ENCODE measurements at places on chromosomes 16 and 17.

DNA sequence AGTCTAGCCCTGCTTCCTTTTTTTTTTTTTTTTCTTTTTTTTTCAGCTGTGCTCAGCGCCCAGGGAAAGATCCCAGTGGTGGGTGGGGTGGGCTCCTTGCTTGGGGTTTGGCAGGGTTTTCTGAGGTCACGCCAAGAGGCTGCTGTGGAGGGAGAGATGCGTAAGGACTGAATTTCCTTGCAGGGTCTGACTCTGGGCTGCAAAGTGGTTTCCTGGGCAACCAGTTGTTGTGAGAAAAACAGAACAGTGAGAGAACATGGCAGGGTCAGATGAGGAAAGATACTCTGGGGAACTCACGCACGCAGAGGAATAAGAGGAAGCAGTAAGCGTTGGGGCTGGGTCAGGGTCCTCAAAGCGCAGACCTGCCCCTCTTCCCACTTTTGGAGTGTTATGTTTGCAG, 119.5 kb downstream of the IRF8 start:
- DNase-seq, result no peak

DNA sequence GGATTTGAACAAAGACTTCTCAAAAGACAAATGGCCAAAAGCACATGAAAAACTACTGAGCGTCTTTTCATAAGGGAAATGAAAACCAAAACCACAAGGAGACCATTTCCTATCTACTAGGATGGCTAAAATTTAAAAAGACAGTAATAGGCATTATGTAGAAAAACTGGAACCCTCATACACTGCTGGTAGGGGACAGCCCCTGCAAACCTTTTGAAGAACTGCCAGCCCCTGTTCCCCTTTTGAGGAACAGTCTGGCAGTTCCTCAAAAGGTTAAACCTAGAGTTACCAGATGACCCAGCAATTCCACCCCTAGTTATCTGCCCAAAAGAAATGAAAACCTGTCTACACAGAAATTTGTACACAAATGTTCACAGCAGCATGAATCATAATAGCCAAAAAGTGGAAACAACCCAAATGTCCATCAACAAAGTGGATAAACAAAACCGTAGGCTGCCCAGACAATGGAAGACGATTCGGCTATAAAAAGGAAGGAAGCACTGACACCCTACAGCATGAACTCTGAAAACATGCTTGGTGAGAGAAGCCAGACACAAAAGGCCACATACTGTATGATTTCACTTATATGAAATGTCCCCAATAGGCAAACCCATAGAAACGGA, 22.9 kb downstream of the CDIP1 start:
- no peak for DNase-seq

- DNase-seq, result no peak
These were observed 62.1 kb upstream of the NOL11 start for GRCh38 chr17:67655478-67656148.

- DNase-seq, result no peak
These were observed 6.4 kb upstream of the GRN start for GRCh38 chr17:44338702-44339101.

DNA sequence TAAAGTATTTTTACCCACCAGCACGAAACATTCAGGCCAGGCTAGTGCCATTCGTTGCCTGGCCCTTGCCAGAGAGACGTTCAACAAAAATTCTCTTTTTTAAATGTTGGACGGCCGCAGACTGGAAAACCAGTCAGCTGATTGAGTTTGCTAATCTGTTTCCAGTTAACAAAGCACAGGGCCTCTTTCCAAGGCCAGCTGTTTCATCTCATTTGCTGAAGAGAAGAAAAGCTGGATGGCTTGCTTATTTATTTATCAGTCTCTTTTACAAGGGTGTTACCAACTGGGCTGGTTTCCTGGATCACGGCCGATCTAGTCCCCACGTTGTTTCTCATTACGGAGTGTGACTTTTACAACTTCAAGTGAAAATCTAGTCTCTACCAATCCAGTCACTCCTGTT, 418.7 kb upstream of the DYNLRB2 start:
- no peak for DNase-seq

DNA sequence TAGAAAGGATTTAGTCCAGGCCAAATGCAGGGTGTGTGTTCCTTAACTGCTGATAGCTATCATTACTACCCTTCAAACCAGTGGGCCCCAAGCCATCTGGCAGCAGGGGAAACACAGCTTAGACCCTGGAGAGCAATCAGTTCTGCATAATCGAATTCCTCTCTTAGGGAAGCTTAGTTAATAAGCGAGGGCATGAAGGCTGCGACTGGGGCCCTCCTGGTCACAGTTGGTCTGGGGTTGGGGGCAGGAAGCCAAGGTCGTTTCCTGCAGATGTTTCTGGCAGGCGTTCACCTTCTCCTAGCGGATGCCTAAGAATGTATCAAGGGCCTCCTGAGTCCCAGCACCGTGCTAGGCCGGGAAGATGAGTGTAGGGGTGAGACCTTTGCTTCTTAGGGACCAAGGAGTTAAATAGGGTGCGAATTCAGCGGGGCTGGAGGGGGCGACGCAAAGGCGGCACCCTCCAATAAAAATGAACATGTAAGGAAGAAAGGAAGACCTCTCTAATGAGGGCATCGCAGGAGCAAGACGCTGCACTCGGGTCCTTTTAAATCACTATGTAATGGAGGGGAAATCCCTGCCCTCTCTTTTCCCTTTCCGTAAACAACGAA, 16.5 kb upstream of the EEF2K start:
- no peak for DNase-seq

DNA sequence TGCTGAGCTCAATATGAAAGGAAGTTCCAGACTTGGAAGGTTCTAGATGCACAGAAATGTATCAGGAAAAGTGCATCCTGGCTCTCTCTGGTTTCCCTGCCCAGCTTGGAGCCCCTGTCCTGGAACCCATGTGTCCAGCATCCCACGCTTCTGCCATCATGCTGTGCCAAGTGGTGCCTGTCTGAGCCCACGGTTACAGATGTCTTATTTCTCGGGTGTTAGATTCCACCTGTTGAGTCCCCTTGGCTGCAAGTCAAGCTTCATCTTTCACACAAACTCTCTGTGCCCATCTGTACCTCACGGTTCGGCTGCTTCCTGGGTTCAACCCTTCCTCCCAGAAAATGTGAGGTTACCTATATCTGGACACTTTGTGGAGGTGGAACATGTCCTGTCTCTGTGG, 22.5 kb downstream of the OR1D5 start:
- no peak for DNase-seq

DNA sequence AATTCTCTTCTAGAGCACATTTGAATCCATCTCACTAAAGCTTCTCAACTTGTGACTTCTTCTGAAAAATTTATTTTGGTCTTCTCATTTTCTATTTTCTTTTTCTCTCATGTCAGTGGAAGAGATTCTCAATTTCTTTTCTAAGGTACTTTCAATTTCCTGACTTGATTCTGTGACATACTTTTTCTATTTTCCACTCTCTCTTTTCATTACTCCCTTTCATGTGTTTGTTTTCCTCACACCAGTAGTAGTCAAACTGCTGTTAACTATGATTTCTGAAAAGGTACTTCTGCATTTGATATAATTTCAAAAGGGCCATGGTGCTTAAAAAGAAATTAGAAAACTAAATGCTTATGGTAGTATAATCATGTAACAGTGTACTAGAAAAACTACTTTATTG, 41.9 kb downstream of the NFAT5 start:
- no peak for DNase-seq

DNA sequence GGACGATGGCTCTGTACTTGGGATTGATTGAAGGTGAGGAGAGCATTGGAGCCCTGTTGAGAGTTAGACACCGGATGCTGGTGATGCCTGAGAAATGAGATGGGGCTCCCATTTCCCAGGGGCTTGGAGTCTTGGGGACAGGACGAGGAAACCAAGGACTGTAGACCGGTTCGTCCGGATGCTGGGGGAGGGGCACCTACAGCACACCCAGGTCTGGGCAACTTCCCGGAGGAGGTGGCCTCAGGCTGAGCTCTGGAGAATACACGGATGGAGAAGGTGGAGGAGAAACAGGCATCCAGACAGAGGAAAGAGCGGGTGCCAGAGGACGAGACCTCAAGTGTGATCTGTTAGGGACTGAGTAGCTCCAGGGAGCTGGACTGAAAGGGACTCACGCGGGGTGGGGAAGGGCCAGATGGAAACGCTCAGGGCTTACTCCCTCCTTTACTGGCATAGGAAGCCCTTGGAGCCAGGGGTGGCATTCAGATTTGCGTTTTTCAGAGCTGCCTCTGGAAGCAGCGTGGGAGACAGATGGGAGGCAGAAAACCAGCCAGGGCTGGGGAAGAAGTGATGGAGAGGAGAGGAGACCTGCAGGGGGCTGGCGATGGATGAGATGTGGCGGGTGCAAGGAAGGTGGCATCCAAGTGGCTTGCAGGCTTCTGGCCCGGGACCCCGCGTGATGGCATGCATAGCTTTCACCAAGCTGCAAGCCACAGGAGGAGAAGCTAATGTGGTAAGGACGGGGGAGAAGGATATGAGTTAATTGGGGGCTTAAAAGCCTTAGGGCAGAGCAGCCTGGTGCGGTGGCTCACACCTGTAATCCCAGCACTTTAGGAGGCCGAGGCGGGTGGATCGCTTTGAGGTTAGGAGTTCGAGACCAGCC, 8.3 kb downstream of the C1QTNF1 start:
- no peak for DNase-seq

GRCh38 chr17:72931163-72931562, 161.3 kb downstream of the SLC39A11 start:
- DNase-seq, result no peak

DNA sequence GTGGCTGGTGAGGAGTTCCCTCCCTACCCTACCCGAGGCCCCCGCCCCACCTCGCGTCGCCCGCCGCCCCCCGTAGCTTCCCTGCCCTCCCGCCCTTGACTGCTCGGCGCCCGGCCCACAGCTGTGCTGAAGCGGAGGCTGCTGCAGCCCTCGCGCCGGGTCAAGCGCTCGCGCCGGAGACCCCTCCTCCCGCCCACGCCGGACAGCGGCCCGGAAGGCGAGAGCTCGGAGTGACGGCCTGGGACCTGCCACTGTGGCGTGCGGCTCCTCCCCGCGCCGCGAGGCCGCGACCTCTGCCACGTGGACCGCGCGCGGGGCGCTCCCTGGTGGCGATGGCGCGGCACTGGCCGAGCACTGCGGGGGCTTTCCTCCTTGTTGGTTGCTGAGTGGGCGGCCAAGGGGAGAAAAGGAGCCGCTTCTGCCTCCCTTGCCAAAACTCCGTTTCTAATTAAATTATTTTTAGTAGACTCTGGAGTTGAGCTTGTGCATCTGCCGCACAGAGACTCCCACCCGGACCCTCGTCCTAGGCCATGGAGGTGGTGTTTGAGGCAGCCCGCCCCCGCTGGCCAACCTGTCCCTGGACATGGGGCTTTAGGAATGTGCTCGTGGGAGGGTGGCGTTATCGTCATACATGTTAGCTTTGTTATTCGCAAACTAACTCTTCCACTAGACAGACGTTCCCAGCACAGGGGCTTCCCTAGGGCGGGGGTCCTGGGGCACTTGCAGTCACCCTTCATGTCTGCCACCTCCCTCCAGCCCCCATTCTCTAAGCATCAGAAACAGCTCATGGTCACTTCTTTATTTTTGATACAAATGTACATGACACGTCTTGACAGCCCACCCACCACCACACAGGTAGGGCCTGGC, 4.4 kb downstream of the TP53I13 start:
- DNase-seq, result no peak

- no peak for DNase-seq
These were observed 477 bp upstream of the ARHGAP27 start for GRCh38 chr17:45433159-45433535.

GRCh38 chr17:17081304-17081940, 39.2 kb downstream of the MPRIP start:
- DNase-seq, result no peak
